ENCODE measurements at places on chromosomes 11 and 22. TPM values are rescaled to one million over a fixed set of nuclear protein-coding genes. Genes with fewer than 3 reads are reported as not detected.

DNA sequence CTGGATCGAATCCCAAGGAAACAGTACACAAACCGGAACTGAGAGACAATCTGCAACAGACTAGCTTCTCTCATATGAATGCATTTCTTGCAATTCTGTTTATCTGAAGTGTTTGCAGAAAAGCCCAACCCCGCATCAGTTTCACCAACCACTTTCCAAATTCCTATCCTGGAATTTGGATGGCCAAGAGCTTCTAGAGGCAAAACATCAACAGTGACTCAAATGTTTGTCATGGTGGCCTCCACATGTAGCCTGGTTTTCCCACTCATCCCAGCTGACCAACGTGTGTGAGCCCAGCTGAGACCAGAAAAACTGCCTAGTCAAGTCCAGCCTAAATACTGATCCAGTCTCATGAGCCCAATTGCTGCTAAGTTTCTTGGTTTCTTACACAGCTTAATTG, 8.3 kb upstream of the MIEF1 start:
- peak; percentile 54 for DNase-seq

Gene MN1
- 1.4 TPM for total RNA-seq

GRCh38 chr11:35103366-35104208, 35.4 kb upstream of the CD44 start:
- peak; percentile 75 for DNase-seq

Gene OR52H1
- not detected for total RNA-seq

GRCh38 chr22:20272700-20273099, 4.6 kb upstream of the RTN4R start:
- no peak for DNase-seq

- DNase-seq, result no peak
Observed at GRCh38 chr22:40019100-40019499, 24.3 kb downstream of the FAM83F start.

GRCh38 chr11:129866311-129866710, 29.1 kb downstream of the NFRKB start:
- DNase-seq, result no peak

Gene MSANTD2
- total RNA-seq, result 8.2 TPM

Gene TP53AIP1
- total RNA-seq, result not detected
